ENCODE measurements at places on chromosomes 13 and 19. TPM values are rescaled to one million over a fixed set of nuclear protein-coding genes. Genes with fewer than 3 reads are reported as not detected.

ARL11 gene
- 0.12 TPM for total RNA-seq

SERP2 gene
- total RNA-seq = 8.1 TPM

PINLYP gene
- 8.6 TPM for total RNA-seq

ACP5 gene
- 0.11 TPM for total RNA-seq

KASH5 gene
- total RNA-seq = 0.59 TPM

SSC5D gene
- total RNA-seq = not detected

FLT3LG gene
- 0.96 TPM for total RNA-seq

PSG7 gene
- not detected for total RNA-seq

LILRB2 gene
- not detected for total RNA-seq

ARRDC5 gene
- total RNA-seq = not detected

GRCh38 chr13:44895953-44896335 lies 93.3 kb downstream of the NUFIP1 start:
- no peak for DNase-seq

- DNase-seq = no peak
These were observed 13.2 kb downstream of the SPART start for GRCh38 chr13:36332986-36333385.

- DNase-seq = no peak
These were observed 121.5 kb upstream of the CSNK1A1L start for GRCh38 chr13:37226971-37227370.

GRCh38 chr13:45468635-45469034 lies 3.9 kb downstream of the COG3 start:
- no peak for DNase-seq

- DNase-seq = no peak
These were observed 16.8 kb upstream of the ADGRE2 start for GRCh38 chr19:14795078-14795721.

GRCh38 chr13:30241532-30241931 lies 65.8 kb downstream of the KATNAL1 start:
- no peak for DNase-seq

- no peak for DNase-seq
These were observed 26.3 kb downstream of the UBXN6 start for GRCh38 chr19:4431296-4431695.

GRCh38 chr19:33517922-33518321 lies 3.7 kb downstream of the PEPD start:
- DNase-seq = no peak

GRCh38 chr13:23212671-23213070 lies 31.9 kb downstream of the SGCG start:
- DNase-seq = no peak

GRCh38 chr19:45142726-45143110 lies 18.1 kb downstream of the NKPD1 start:
- no peak for DNase-seq

GRCh38 chr13:91212231-91212630 lies 135.3 kb upstream of the MIR17HG start:
- no peak for DNase-seq

- DNase-seq = no peak
These were observed 57.5 kb downstream of the RAB20 start for GRCh38 chr13:110503979-110504499.

DNA sequence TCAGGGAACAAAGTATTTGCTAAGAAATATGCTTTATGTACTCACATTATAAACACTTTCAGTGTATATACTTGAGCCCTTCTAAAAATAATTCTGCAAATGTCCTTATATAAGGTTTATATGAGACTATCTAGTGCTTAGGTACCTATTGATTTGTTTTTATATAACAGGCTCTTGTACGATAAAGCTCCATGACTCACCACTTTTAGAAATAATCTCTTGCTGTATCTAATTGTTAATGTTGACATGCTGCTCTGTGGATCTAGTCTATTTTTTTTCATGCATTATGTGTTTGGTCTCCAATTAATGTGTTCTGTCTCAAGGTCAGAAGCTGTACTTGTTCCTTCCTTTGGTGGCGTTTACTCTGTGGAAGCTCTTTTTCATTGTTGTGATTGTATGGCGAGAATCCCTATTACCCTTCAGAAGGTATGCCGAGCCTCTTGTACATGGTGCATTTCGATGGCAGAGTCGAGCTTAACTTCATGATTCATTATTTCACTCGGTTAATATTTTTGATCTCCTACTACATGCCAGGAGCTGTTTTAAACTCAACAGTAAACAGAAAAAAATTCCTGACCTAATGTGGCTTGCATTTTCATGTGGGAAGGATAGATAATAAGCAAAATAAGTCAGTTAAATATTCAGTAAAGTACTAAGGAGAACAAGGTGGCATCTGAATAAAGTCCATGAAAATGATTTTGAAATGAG lies 361.6 kb downstream of the COG6 start:
- no peak for DNase-seq

GRCh38 chr13:102690883-102691282 lies 4.0 kb downstream of the METTL21C start:
- no peak for DNase-seq

DNA sequence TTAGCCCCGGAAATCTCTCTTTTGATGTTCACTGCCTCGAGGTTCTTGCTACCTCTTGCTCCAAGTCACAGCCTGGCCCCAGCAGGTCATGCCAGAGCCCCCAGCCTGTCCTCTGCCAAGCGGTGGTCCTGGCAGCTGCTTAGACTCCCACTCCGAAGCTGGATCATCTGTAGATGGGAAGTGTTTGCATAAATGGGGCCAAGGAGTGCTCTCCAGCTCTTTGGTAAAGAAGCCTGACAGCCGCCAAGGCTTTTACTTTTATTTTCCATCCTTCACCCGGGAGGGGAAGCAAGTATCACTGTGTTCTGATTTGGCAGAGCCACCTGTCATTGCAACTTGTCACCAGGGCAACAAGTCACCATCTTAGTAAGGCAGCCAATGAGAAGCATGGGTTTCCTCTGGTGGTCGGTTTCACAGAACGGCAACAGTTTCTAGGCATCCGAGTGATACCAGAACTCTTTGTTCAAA lies 10.6 kb upstream of the RETN start:
- DNase-seq = peak; percentile 54

DNA sequence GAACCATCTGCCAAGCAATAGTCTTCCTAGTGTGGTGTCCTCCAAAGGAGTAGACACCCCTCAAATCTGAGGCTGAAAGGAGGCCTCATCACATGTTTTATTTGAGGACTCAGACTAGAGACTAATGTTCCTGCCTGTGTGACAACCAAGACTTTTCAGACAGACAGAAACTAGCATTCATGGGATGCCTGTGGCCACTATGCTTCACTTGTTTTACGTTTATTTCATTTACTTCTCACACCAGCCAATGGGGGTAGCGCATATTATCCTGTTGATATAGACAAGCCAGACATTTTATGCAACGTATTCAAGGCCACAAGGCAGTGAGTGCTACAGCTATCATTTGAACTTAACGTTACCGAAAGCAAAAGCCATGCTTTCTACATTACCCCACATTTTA lies 391.7 kb upstream of the HTR2A start:
- DNase-seq = no peak

GRCh38 chr19:20273951-20274570 lies 107.0 kb downstream of the ZNF486 start:
- no peak for DNase-seq

DNA sequence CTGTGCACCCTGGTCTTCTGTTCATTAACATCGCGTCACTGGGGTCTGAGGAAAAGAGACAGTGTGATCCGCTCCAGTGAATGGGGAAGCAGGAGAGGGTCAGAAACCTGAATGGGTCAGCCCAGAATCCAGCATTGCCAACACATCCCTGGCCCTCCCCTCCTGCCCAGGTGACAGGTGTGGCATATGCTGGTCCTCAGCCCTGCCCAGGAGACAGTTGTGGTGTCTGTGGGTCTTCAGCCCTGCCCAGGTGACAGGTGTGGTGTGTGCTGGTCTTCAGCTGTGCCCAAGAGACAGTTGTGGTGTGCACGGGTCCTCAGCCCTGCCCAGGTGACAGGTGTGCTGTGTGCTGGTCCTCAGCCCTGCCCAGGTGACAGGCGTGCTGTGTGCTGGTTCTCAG lies 8.0 kb downstream of the TFDP1 start:
- no peak for DNase-seq

DNA sequence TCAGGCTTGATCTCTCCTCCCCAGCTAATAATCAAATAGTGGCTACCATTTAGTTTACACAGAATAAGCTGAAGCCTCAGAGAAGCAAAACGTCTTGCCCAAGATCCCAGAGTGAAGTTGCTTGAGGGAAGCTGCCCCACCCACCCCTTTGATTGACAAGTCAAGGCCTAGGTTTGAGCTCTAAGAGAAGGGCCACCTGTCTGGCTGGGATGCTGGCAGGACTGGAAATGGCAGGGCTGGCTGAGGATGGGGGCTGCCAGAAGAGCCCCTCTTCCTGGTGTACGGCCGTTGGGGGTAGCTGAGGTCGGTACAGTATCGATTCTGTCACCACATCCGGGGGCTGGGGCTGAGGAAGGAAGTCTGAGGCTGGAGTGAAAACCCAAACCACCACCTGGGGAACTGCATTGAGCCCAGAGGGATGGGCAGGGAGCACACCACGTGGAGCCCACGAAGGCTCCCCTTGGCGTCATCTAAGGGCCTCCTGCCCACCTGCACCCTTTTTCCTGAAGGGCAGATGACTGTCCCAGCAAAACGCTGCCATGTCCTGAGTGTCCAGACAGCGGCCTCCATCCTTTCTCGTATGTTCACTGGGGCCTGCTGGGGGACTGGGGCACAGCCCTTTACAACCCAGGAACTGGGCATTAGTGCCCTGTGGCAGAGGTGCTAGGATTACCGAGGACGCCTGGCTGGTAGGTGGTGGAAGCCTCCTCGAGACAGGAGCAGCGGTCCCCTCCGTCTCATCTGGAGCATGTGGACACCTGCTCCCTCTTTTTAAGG lies 1.4 kb upstream of the PRKD2 start:
- DNase-seq = peak; percentile 30

- no peak for DNase-seq
These were observed 66.2 kb downstream of the FOXO1 start for GRCh38 chr13:40600149-40600751.
